ENCODE measurements at places on chromosomes 2 and 18. TPM values are rescaled to one million over a fixed set of nuclear protein-coding genes. Genes with fewer than 3 reads are reported as not detected.

TTR gene
- 600 TPM for total RNA-seq

CHRND gene
- not detected for total RNA-seq

SPC25 gene
- total RNA-seq = not detected

TMX3 gene
- total RNA-seq = 16.8 TPM

GRCh38 chr2:166516712-166517303 lies 22.8 kb upstream of the SCN7A start:
- H3K27me3 ChIP-seq = no peaks in the 10 kb centered on the region
- no peaks in the 10 kb centered on the region for H3K4me1 ChIP-seq
- no peak overlapping the region for H3K4me3 ChIP-seq
- H3K36me3 ChIP-seq = no peaks in the 10 kb centered on the region
- no peak overlapping the region for H3K27ac ChIP-seq

DNA sequence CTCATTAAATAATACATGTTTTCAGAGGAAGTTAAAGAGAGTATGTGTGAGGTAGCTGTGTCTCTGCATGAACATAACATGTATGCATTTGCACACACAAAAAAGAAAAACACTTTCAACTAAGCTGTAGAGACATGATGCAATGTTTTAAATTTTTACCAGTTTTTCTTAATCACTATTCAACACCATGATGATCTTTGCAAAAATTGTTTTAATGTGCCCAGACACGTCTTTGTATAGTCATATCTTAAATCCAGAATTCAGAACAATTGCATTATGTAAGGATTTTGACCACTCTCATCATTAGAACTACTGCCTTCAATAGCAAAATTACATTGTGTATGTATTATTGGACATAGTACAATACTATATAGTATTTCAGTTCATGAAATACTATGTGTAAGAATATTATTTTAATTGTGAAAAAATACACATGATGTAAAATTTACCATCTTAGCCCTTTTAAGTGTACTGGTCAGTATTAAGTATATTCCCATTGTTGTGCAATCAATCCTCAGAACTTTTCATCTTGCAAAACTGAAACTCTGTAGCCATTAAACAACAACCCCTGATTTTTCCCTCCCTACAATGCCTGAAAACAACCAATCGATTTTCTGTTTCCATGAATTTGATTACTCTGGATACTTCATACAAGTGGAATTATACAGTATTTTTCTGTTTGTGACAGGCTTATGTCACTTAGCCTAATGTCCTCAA lies 104.5 kb upstream of the ACVR2A start:
- no peak overlapping the region for H3K27ac ChIP-seq
- no peaks in the 10 kb centered on the region for H3K4me1 ChIP-seq
- DNase-seq = no peak

DNA sequence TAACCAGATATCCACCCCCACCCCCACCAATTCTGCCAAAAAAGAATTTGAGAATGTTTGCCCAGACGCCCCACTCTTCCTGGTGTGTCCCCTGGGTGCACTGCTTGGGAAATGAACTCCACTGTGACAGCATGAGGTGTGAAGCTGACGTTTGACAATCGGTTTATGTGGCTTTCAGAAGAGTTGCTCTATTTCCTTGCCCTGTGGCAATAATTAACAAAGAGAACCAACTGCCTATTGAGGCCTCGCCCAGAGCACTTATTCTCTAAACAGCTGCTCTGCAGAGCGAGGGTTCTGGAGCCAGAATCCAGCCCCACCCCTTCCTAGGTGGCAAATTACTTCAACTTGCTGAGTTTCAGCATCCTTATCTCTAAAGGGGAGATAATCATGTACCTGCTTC lies 115.8 kb upstream of the SIX3 start:
- no peaks in the 10 kb centered on the region for H3K36me3 ChIP-seq
- no peaks in the 10 kb centered on the region for H3K27me3 ChIP-seq
- H3K27ac ChIP-seq = no peak overlapping the region
- H3K4me3 ChIP-seq = no peak overlapping the region

DNA sequence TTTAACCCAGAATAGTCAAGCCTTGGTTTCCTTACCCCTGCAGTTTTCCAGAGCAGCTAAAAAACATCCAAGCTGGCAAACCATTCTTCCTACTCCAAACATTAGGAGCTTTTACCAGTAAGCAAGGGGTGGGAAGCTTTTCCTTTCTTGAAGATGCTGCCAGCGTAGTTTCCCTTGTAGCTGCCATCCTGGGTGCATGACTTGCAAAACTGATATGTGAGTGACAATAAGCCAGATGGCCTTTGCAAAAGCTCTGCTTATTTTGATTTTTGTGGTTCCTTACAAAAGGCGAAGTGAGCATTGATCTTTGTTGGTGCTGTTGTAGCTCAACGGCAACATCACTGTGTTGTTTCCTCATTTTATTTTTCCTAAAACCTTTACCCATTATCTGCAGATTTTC lies 138.8 kb downstream of the WDSUB1 start:
- peaks cover 5% of the 10 kb centered on the region for H3K4me1 ChIP-seq
- H3K27ac ChIP-seq = no peak overlapping the region
- no peaks in the 10 kb centered on the region for H3K27me3 ChIP-seq
- H3K36me3 ChIP-seq = no peaks in the 10 kb centered on the region
- DNase-seq = no peak

GRCh38 chr2:239226677-239227581 lies 173.9 kb downstream of the HDAC4 start:
- H3K27ac ChIP-seq = peak overlapping the region; percentile 21
- no peak overlapping the region for H3K4me3 ChIP-seq
- H3K36me3 ChIP-seq = no peaks in the 10 kb centered on the region
- no peak for DNase-seq
- peaks cover 28% of the 10 kb centered on the region for H3K4me1 ChIP-seq

DNA sequence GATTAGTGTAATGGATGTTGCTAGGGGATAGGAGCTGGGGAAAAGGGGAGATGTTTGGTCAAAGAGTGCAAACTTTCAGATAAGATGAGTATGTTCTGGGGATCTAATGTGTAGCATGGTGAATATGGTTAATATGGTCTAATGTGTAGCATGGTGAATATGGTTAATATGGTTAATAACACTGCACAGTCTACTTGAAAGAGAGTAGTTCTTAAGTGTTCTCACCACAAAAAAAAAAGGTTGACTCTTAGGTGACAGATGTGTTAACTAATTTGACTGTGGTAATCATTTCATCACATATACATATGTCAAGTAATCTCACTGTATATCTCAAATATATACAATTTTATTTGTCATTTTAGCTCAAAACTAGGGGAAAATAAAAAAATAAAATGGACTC lies 121.3 kb upstream of the CD226 start:
- no peak overlapping the region for H3K4me3 ChIP-seq
- no peaks in the 10 kb centered on the region for H3K27me3 ChIP-seq
- H3K27ac ChIP-seq = no peak overlapping the region

DNA sequence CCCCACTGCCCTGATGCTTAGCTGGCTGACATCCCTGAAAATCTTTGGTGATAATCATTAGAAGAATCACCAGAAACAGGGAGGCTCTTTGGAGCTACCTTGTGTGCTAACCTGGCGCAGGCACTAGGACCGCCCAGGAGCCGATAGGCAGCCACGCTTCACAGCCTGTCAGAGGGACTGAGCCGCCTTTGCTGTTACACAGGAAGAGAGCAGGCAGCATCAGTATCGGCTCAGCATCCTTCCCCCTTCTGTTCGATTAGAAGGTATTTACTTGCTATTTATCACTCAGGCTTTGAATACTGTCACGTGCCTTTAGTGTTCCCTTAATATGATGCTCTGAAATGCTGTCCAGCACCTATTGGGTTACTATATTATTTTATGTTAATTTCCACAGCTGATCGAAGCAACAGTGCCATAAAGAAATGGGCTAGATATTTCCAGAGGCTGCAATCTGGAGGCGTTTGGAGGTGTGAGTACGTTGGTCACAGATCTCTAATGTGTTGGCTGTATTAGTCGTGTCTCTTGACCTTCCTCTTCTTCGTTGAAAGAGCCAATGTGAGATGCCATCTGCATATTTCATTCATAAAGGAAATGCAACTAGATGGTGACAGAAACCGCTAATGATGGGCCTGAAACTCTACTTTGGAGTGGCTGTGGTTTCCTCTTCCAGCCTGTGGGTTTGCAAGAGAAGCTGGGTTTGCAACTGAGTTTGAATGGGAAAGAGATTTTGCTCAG lies 110.4 kb upstream of the RAB27B start:
- H3K4me3 ChIP-seq = no peak overlapping the region
- no peaks in the 10 kb centered on the region for H3K27me3 ChIP-seq
- no peak overlapping the region for H3K27ac ChIP-seq
- no peaks in the 10 kb centered on the region for H3K4me1 ChIP-seq
- DNase-seq = no peak

GRCh38 chr2:217467331-217467730 lies 535.5 kb downstream of the TNS1 start:
- no peak overlapping the region for H3K27ac ChIP-seq
- DNase-seq = no peak
- no peaks in the 10 kb centered on the region for H3K27me3 ChIP-seq
- H3K4me1 ChIP-seq = no peaks in the 10 kb centered on the region

GRCh38 chr2:110820128-110820527 lies 87.8 kb downstream of the ACOXL start:
- no peak overlapping the region for H3K27ac ChIP-seq
- H3K4me1 ChIP-seq = no peaks in the 10 kb centered on the region
- H3K27me3 ChIP-seq = no peaks in the 10 kb centered on the region
- DNase-seq = no peak
